ENCODE measurements at places on chromosomes 16 and 17.

- no peak for DNase-seq
Measured at GRCh38 chr17:60151355-60151754, 1.6 kb downstream of the CA4 start.

GRCh38 chr17:19482576-19482975 lies 51.1 kb upstream of the SLC47A1 start:
- no peak for DNase-seq

DNA sequence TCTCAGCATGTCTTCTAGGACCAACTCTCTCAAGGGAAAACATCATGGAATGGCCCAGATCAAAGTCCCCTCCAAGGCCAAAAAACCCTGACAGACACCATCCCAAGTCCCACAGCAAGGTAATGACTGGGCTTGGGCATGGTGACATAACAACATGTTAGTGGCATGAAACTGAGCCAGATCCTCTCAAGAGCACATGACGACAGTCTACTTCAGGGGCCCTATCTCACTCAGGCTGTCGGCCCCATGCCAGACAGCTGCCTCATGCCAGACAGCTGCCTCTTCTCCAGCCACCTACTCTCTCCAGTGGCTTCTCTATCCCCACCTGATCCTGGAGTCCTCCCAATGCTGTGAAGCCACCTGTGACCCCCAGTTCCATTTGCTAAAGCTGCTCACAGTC lies 18.4 kb downstream of the HSD11B2 start:
- DNase-seq: no peak

- no peak for DNase-seq
Measured at GRCh38 chr16:13968835-13969234, 48.9 kb downstream of the ERCC4 start.

- no peak for DNase-seq
Measured at GRCh38 chr16:58222532-58223316, 24.8 kb upstream of the CSNK2A2 start.

DNA sequence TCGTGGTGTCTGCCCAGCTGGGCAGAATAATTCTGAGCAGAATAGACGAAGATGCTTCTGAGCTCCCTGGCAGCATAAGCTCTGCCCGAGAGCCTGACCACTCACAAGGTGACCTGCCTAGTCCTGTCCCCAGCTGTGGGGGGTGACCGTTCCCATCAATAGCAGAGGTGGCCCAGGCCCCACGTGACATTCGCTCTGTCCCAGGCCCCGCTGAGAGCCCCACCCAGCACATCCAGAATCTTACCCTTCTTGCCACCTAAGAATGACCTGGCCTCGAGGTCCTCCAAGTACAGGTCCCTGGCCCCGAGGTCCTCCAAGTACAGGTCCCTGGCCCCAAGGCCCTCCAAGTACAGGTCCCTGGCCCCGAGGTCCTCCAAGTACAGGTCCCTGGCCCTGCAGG lies 695 bp upstream of the TMEM204 start:
- no peak for DNase-seq

DNA sequence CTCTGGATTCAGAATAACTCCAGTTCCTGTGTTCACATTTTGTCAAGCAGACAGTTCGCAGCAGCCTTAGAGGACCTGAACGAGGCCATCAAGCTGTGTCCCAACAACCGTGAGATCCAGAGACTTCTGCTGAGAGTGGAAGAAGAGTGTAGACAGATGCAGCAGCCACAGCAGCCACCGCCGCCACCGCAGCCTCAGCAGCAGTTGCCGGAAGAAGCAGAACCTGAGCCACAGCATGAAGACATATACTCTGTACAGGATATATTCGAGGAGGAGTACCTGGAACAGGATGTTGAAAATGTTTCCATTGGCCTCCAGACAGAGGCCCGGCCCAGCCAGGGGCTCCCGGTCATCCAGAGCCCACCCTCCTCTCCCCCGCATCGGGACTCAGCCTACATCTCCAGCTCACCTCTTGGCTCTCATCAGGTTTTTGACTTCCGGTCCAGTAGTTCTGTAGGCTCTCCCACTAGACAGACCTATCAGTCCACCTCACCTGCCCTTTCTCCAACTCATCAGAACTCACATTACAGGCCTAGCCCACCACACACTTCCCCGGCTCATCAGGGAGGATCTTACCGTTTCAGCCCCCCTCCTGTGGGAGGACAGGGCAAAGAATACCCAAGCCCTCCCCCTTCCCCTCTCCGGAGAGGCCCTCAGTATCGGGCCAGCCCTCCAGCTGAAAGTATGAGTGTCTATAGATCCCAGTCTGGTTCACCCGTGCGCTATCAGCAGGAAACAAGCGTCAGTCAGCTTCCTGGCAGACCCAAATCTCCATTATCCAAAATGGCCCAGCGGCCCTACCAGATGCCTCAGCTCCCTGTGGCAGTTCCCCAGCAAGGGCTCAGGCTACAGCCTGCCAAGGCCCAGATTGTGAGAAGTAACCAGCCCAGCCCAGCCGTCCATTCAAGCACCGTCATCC lies 25.9 kb downstream of the CYB561 start:
- DNase-seq: no peak

DNA sequence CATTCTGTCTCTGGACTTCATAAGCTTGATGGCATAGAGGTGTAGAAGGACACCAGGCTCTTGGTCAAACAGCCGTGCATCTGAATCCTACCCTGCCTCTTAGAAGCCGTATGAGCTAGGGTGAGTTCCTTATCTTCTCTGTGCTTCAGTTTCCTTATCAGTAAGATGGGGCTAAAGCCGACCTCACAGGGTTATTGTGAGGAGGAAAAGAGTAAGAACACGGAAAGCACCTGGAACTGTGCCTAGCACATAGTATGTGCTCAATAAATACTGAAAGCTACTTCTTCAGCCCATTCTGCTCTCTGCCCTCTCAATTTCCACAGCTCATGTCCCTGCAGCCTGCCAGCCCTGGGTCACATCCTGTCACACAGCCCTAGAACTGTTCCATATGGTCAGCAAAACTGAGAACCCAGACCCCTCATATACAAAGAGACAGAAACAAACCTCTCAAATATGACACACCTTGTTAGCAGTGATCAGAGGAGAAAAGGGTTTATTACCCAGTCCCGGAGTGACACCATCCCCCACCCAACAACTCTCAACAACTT lies 17.0 kb upstream of the UBTF start:
- DNase-seq: no peak

DNA sequence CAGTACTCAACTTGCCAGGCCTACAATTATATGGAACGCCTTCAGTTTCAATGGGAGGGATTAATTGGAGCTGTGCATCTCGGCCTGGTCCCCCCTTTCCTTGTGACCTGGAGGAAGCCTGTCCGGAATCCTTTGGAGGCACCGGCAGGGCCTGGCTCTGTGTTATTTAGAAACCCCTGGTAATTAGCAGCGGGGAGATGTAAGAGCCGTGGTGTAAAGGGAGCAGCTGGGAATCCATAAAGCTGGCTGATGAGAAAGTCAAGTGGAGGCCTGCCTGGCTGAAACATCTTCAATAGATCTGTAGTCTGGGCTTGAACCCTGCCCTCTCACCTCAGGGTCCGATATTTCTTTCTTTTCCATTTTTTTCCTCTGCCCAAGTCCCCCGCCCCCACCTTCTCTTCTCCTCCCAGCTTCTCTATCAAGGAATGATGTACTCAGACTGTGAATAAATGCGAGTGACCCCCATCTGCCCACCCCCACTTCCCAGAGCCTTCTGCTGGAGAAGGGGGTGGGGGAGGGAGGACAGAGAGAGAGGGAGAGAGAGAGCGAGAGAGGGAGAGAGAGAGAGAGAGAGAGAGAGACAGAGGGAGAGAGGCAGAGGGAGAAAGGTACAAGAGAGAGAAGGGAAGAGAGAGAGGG lies 495.5 kb upstream of the ZFHX3 start:
- DNase-seq: no peak

DNA sequence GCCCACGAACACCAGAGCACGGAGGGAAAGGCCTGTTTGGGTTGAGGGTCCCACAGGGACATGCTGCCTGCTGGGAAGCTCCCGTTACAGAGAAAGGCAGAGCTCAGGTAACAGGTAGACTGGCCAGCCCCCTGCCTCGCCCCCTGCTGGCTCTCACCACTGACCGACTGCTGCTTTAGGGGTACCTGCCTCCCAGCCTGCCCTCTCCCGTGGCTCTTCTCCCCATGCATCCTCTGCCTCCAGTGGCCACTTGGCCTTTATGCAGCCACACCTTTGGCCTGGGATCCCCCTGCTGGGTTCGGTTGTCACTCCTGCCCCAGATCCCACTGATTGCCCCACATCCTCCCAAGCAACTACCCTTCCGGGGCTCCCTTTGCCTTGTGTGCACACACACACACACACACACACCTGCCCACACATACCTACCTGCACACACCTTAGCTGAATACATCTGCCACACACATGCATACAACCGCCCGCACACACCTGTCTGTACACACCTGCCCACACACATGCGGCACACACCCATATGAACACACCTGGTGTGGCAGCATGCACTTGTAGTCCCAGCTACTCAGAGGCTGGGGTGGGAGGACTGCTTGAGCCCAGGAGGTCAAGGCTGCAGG lies 7.1 kb downstream of the MCRIP1 start:
- DNase-seq: no peak

DNA sequence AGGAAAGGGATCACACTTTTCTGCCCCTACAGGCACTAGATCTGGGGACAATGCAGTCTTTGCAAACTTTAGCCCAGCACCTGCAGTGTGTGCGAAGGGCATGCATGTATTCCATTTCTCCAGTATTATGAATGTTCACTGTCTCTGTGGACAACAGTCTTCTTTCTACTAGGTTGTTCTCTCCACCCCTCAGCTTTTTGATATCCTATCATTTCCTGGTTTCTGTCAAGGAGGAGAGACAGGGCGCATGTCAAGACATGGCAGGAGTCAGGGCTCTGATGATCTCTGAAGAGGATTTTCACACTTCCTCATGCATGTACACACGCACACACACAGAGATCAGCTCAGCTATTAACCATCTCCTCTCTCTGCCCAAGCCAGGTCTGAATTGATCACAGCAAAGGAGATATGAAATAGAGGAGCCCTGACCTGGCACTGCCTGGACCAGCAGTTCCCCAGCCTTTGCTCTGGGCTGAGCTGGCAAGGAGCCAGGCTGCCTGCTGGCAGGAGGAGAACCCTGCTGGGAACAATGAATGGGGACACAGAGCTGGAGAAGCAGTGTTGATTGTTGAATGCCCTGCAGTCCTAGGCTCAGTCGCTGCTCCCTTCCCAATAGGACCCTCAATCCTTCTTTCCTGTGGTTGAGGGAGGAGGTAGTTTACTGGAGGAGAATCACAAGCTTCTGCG lies 2.6 kb downstream of the GPR179 start:
- no peak for DNase-seq

Data from activated T-helper 9 cell treated with anti-CD3 and anti-CD28 coated beads, Interleukin-2, amount 50 U/mL, for 16 hours (primary cell).